ENCODE measurements at places on chromosomes 16 and 17.

GRCh38 chr16:8848939-8849391, 19.8 kb downstream of the CARHSP1 start:
- H3K27me3 ChIP-seq, result no peaks in the 10 kb centered on the region
- H3K4me1 ChIP-seq, result peaks cover 25% of the 10 kb centered on the region
- no peak for DNase-seq
- peaks cover 33% of the 10 kb centered on the region for H3K36me3 ChIP-seq
- H3K27ac ChIP-seq, result peak overlapping the region; percentile 42
- no peak overlapping the region for H3K4me3 ChIP-seq

DNA sequence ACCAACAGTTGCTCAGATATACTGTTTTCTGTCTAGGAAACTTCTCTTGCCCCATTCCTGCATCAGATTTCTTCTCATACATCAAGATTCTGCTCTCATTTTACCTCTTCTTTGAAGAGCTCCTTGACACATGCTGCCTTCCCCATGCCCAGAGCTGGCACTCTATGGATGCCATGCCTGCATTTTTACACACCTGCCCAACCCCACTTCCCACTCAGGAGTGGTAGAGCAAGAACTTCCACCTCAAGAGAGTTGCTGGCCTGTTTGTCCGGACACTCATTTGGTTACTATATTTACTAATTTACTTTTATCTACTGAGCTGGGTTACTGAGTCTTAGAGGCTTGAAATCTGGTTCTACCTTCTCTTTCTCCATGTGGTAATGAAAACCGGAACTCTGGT, 98.3 kb upstream of the HLF start:
- H3K4me1 ChIP-seq, result no peaks in the 10 kb centered on the region
- DNase-seq, result no peak
- H3K27me3 ChIP-seq, result no peaks in the 10 kb centered on the region
- no peak overlapping the region for H3K27ac ChIP-seq
- H3K36me3 ChIP-seq, result no peaks in the 10 kb centered on the region

DNA sequence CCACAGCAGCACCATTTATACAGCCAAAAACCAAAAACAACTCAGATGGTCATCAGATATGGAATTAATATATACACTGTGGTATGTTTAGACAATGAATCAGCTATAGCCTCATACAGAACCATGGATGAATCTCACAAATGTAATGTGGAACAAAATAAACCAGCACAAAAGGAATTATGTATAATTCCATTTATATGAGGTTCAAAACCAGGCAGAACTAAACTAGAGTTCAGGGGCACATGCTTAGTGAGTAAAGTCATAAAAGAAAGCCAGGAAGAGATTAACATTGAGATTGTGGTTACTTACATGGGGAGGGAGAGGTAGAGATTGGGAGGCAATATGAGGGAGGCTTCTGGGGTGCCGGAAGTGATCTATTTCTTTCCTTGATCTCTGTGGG, 231.1 kb downstream of the COPRS start:
- no peak for DNase-seq
- H3K4me1 ChIP-seq, result no peaks in the 10 kb centered on the region
- no peak overlapping the region for H3K4me3 ChIP-seq
- peaks cover 23% of the 10 kb centered on the region for H3K27me3 ChIP-seq
- H3K36me3 ChIP-seq, result no peaks in the 10 kb centered on the region
- no peak overlapping the region for H3K27ac ChIP-seq

DNA sequence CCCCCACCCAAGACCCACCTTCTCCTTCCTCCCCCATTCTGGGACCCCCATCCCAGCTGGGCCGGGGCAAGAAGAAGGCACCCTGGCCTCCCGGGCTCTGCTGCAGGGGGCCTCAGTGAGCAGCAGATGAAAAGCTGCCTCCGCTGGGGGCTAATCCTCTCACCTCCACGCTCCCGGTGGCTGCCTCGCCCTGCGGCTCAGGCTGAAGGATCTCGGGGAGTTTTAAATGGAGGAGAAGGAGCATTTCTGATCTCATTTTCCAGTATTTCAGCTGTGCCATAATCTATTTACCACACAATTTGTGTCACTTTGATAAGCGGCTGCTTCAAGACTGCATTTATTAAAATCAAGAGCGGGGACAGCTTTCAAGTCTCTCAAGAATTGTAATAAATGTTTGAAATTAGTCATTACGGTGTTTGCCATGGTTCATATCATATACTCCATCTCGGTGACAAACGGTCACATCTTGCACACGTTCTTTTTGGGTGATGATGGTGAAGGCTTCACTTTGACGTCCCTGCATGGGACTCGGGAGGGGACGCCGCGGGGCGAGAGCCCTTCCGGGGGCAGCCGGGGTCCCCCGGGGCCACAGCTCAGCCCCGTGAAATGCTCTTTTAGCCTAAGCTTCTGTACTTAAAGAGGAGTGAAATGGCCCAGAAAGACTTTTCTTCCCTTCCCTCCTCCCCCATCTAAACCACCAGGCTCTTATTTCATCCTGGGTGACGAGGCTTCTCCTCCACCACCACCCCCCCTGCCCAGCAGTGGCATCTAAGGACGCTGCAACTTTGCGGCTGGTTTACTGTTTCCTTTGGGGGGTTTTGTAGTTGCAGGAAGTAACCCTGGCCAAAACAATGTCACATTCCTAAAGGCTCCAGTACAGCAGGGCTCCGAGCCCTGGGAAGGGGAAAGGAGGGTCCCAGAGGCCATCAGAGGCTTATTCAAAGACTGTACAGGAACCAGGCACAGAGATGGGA, 313.1 kb upstream of the TNRC6C start:
- DNase-seq, result peak; percentile 81
- no peaks in the 10 kb centered on the region for H3K36me3 ChIP-seq
- H3K27me3 ChIP-seq, result peaks cover 4% of the 10 kb centered on the region
- H3K27ac ChIP-seq, result peak overlapping the region; percentile 92
- peaks cover 20% of the 10 kb centered on the region for H3K4me1 ChIP-seq

- H3K27me3 ChIP-seq, result peaks cover 9% of the 10 kb centered on the region
- H3K36me3 ChIP-seq, result no peaks in the 10 kb centered on the region
- no peak overlapping the region for H3K4me3 ChIP-seq
Observed at GRCh38 chr16:19911747-19912454, 27.3 kb upstream of the GPRC5B start.

DNA sequence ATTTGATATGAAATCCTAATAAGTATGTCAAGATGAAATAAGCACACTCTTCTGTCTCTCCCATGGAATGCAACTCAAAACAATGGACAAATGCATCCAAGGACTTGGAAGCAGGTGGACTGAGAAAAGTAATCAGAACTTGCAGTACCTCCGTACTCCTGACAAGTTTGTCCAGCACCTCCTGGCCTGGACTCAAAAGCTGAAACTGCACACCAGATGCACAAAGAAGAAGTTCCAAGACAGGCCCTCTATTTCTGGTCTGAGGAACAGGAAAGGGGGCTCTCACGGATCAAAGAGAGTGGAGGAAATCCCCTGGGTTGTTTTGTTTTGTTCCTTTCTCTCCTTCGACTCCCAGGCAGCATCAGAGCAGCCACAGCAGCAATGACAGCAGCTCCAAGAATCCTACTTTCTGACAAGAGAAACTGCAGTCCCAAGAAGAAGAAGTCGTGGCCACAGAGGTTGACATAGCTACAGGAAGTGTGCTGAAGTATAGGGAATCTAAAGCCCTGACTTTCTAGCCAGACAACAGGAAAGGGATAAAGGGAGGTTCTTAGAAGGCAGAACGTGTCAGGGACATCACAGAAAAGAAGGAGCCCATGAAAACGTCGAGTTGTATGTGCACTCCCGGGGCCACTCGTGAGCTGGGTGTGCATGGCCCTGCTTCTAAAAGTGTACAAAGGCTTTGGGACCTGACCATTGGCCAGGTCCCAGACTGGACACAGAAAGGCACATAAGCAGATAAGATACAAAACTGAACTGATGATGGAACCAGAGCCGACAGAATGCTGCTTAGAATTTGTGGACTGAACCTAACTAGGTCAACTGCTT, 29.3 kb downstream of the AKAP10 start:
- H3K27ac ChIP-seq, result peak overlapping the region; percentile 4
- H3K36me3 ChIP-seq, result peaks cover 39% of the 10 kb centered on the region
- DNase-seq, result no peak
- H3K27me3 ChIP-seq, result no peaks in the 10 kb centered on the region
- H3K4me3 ChIP-seq, result no peak overlapping the region

- H3K4me1 ChIP-seq, result no peaks in the 10 kb centered on the region
- H3K27me3 ChIP-seq, result no peaks in the 10 kb centered on the region
- no peak overlapping the region for H3K4me3 ChIP-seq
- no peak overlapping the region for H3K27ac ChIP-seq
- no peak for DNase-seq
Observed at GRCh38 chr16:24217461-24217860, 38.7 kb upstream of the CACNG3 start.

GRCh38 chr17:73506470-73507435, 137.5 kb downstream of the SDK2 start:
- H3K36me3 ChIP-seq, result no peaks in the 10 kb centered on the region
- H3K27ac ChIP-seq, result no peak overlapping the region
- H3K4me1 ChIP-seq, result no peaks in the 10 kb centered on the region

All from activated CD4-positive, alpha-beta T cell treated with anti-CD3 and anti-CD28 coated beads for 36 hours (primary cell).